ENCODE measurements at places on chromosomes 5 and 9.

DNA sequence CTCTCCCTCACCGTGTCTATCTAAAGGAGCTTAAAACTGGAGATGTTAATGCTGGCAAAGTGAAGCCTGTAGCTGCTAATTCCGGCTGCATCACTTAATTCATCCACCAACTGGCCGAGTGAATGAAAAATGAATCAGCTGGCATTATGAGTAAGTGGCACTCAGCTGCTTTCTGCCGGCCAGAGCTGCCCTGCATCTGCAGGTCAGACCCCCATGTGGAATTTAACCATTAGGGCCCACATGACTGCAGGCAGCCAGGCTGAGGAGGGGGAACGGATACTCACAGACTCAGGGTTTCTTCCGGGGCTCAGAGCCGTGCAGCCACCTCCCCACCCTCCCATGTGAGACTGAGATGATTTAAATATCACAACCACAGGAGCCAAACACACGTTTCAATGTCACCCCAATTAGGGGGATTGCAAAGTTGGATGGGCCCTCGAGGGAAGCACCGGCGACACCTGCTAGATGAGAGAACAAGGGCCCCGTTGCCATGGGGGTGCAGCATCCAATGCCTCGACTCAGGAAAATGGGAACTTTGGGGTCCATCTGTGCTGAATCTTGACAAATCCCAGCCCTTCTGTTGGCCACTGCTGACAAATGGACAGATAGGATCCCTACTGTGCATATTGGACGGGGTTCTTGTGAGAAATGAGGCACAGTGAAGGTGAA lies 115.6 kb upstream of the ALDH1B1 start:
- no peak for DNase-seq

GRCh38 chr9:134951461-134951860 lies 33.7 kb upstream of the FCN1 start:
- DNase-seq, result no peak

DNA sequence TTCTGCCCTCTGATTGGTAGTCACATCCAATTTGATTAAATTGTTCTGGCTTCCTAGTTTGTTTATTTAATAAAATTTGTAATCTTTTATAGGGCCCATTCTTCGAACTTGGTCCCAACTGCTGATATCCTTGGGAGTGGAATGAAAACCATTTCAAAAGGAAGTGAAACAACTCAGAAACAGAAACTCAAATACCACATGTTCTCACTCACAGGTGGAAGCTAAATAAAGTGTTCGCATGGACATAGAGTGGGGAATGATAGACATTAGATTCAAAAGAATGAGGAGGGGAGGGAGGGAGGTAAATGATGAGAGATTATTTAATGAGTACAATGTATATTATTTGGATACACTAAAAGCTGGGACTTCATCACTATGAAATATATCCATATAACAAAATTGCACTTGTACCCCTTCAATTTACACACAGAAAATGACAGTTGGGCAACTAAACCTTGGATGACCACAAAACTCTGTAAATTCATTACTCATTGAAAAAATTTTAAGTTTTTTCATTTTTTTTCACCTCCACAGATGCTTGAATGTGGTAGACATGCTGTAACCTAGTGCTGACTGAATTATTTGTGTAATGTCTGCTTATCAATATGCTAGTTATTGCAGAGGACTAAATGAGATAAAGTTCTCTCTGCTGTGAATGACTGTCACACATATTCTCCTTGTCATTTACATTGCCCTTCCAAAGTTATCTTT lies 16.0 kb downstream of the ATP10B start:
- DNase-seq, result no peak

DNA sequence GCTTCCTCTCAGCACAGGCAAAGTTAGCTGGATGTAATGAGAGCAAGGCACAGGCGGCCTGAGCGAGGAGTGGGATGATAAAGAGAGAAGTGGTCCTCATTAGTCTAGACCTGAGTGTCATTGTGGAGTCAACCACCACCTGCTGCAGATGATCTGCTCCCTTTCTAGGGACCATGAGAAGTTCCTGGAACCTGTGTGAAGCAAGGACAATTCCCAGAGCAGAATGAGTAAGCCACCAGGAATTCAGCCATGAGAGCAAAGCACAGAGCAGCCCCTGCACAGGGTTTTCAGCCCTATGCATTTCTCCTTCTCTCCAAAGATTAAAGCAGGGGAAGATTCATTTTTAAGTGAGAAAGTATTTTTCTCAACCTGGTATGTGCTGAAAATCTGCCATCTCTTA lies 146.8 kb upstream of the SPEF2 start:
- DNase-seq, result no peak

DNA sequence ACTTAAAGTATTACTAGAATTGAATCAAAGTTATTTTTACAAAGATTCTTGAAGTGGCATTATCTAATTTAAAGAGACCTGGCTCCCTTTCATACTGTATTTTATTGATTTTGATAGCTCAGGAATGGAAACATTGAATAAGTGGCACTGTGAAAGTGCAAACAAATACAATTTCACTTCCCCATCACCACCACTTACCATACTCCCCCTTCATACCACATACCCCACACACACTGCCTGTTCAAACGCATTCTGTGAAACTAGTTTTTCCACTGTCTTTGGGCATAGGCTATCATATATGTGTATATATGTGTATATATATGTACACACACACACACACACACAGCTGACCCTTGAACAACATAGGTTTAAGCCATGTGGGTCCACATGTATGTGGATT lies 62.1 kb upstream of the ATG10 start:
- no peak for DNase-seq

GRCh38 chr5:9354336-9355081 lies 191.4 kb downstream of the SEMA5A start:
- no peak for DNase-seq

GRCh38 chr5:131615957-131616356 lies 19.1 kb downstream of the RAPGEF6 start:
- DNase-seq, result no peak

- no peak for DNase-seq
These were observed 185.6 kb upstream of the POU5F2 start for GRCh38 chr5:93926831-93927620.

DNA sequence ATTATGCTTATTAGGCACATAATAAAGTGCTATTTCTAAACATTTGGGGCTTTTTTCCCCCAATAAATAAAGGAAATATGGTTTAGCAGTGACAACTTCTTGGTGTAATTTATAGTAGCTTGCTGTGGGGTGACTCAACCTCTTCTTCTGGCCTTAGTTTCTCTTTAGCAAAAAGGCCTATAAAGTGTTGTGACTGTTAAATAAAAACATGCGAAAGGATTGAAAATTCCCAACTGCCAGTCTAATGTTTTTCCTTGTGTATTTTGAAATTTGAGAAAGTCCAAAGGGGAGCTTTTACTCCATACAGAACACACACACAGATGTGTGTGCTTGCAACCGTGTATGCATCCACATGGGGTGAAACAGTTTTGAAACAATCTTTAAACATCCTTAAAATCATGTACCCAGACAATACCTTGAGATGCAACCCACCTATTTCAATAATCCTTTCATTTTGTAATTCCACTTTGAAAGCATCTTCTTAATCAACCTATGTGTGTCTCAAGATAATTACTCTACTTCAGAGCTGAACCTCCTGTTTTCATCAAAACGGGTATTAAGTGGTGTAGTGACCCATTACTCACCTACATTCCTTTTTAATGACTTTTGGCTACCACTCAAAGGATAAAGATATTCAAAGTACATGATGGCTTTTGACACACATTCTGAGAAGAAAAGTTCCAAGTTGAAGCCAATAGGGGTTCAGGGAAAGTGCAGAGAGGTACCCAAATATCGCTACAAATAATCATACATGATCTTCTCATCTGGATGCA lies 123.8 kb downstream of the DROSHA start:
- DNase-seq, result no peak
